ENCODE measurements at places on chromosomes 5 and 9. TPM values are rescaled to one million over a fixed set of nuclear protein-coding genes. Genes with fewer than 3 reads are reported as not detected.

Gene FBXL7
- not detected for total RNA-seq

Gene TPPP
- 0.08 TPM for total RNA-seq

Gene RPL37
- 1,834 TPM for total RNA-seq

Gene GFM2
- 28.2 TPM for total RNA-seq

Gene LRRC14B
- not detected for total RNA-seq

Gene BARX1
- total RNA-seq, result not detected

Gene CTNND2
- total RNA-seq, result not detected

Gene PCDHGA6
- total RNA-seq, result 0.18 TPM

Gene SLC1A1
- total RNA-seq, result 0.05 TPM

Gene RNF180
- not detected for total RNA-seq

Gene DIRAS2
- total RNA-seq, result not detected

Gene SH3GL2
- total RNA-seq, result not detected
